D341Med (cell line): ENCODE measurements at places on chromosomes 12 and 14.

- DNase-seq, result no peak
Observed at GRCh38 chr12:70815971-70816391, 104.6 kb downstream of the PTPRR start.

- DNase-seq, result no peak
Observed at GRCh38 chr14:91350813-91351511, 66.7 kb downstream of the CCDC88C start.

DNA sequence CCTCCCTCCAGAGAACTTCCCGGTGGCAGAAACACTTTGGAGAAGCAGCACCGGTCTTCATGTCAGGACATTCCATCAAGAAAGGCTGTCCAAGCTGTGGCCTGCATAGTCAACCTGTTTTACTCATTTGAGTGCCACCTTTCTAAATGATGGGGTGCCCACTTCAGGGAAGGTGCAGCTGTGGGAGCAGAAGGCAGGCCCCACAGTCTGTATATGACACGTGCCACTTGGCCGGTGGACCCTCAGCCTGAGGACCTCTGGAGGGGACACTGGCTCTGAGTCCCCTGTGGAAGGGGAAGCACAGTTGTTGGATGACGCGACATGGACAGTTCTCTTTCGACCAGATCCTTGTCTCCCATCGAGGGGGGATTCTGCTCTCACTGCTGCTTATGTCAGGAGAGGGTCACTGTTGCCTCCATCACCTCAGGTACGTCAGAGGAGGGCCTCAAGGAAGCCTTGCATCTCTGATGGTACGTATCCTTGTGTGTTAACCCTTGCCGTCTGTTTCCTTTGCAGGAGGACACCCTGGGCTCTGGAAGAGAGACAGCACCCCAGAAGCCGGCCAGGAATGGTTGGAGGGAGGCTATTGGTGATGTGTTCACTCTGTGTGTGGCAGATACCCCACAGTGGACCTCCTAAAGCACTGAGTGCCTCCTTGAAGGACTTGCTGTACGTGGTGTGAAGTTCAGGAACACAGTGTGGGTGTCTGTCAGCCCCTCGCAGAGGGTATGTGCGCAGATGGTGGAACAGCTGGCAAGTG lies 132.1 kb upstream of the RTL1 start:
- DNase-seq, result no peak

DNA sequence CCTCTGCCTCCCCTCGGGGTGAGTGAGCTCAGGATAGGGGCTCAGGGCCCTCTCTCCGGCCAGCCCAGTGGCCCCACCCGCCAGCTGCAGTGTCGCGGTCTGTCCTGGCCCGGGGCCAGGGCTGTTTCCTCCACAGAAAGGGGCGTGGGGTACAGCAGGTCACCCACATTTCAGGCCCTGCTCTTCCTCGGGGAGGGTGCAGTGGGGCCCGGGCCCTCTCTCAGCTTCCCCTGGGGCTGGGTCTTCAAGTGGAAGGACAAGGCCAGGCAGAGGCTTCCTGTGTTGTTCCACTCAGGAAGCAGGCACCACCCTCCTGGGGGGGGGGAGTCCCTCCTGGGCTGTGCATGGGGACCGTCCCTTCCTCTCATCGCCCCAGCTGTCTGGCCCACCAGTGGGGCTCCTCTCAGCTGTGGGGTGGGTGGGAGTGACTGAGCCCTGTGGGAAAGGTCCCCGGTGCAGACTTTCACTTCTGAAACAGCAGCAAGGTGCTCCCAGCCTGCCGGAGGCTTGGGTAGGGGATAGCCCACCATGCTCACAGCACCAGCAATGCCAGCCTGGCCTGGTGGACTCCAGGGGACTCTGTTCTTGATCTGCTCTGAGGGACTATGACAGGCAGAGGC lies 3.7 kb downstream of the GPR132 start:
- no peak for DNase-seq

DNA sequence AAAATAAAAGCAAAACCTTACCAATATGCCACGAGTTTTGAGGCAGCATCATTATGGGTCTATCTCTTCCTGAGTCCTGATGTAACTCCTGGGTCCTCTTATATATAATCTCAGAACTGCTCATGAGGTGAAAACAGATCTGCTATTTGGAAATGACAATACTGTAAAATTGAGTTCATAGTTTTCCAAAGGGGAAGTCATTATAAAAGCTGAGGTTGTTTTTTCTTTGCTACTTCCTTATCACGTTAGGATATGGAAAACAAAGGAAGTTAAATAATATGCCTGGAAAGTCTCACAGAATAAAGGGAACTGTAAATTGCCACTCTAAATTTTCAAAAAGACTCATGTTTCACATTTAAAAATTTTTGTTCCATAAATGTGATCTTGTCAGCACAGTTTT lies at the start of gene CD163L1:
TSS of gene CD163L1 (minus strand) at position 78 of the 400 bp plus-strand sequence. CDS start at position 52, 26 bp downstream.
- no peak for DNase-seq

DNA sequence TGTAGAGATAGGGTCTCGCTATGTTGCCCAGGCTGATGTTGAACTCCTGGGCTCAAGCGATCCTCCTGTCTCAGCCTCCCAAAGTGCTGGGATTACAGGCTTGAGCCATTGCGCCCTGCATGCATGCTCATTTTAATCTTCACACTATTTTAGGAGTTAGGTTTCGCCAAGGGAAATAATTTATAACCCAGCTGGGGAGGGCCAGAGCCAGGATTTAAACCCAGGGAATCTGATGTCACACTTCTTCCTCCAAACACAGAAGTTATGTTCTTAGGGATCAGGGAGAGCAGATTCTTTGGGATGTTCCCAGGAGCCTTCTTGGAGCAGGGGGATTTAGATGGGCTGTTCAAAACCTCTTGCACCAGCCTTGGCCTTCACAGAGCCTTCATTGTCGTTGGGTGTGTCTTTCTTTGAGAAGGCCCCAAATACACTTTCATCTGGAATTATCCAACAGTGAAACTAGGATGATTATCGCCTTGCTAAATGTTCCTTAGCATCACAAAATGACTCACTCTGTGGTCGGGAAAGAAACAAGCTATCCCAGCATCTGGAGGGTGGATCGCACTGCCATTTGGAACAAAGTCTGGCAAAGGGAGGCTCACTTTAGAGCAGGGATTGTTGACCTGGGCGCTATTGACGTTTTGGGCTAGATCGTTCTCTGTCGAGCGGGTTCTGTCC lies 8.2 kb upstream of the PPP1CC start:
- DNase-seq, result no peak

DNA sequence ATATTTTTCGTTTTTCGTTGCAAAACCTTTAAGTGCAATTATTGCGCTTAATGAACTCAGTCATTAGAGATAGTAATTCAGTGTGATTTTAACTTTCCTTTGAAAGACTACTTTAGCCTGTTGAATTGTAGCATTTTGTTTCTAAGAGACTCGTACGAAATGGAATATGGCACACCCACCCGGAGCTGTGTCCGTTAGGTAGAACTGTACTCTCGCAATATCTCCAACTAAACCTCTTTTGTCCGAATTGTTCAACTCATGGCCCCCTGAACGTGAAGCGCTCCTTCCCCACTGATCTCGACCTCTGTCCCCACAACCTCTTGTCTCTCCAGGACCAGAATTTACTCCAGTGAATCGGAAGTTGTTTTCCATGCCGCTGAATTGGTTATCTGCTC lies 800 bp downstream of the PCNX4 start:
- peak; percentile 43 for DNase-seq

- DNase-seq, result no peak
Observed at GRCh38 chr14:38469156-38469555, 213.3 kb upstream of the CLEC14A start.

DNA sequence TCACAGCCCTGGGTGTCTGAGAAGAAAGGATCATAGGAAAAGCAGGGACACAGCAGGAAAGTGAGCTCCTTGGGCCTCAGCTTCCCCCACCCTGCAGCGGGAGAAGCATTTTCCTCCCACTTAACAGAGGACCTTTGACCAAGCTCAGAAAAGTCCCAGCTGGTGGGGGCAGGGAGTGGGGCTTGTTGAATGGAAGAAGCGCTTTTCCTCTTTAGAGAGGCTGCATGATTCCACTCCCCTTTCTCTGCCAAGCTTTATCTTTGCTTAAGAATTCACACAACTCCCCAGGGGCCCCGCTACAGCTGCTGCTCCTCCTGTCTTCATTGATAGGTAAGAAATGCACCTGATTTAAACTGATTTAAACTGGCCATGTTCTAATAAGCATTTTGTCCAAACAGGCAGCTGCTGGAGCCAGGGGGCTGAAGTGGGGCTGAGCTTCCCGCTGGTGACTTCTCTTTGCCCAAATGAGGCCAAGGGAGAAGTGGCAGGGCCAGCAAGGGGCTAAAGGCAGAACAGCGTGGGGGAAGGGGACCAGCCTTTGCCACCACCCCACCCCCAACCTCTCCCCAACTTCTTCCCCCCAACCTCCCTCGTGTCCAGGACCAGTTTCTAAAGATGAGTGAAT lies 1.7 kb upstream of the PAPLN start:
- peak; percentile 53 for DNase-seq
